ENCODE measurements at places on chromosomes 12 and 14.

- DNase-seq: no peak
These were observed 9.1 kb upstream of the KCNA5 start for GRCh38 chr12:5034603-5035002.

DNA sequence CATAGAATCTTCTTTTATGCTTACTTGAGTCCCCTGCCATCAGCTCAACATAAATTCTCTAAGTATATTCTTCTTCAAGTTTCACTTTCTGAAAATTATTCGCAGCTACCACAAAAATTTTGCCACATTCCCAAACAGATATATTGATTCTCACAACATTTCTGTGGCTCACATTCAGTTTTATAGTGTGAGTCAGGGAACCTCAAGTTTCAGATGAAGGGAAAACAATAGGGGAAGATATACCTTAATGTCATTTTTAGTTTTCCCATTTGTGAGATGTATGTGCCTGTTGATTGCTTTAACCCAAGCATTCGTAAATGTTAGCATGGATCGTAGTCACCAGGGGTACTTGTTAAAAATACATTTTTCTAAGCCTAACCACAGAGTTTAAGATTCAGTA, 465.8 kb downstream of the CCER1 start:
- no peak for DNase-seq

DNA sequence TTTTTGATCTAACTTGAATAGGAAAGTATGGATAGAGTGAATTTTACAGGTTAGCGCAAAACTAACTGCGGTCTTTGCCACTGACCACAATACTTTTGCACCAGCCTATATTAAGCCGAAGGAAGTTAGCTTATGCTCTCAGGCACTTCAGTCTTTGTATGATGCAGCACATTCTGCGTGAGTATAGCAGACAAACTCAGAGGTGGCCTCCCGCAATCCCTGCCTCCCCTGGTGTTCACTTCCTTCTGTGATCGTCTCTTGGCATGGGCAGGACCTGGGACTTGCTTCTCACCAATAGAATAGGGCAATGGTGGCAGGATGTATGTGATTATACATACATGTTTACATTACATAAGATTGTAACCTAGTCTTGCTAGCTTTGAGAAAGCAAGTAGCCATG, 10.3 kb upstream of the SLC6A13 start:
- DNase-seq: no peak

DNA sequence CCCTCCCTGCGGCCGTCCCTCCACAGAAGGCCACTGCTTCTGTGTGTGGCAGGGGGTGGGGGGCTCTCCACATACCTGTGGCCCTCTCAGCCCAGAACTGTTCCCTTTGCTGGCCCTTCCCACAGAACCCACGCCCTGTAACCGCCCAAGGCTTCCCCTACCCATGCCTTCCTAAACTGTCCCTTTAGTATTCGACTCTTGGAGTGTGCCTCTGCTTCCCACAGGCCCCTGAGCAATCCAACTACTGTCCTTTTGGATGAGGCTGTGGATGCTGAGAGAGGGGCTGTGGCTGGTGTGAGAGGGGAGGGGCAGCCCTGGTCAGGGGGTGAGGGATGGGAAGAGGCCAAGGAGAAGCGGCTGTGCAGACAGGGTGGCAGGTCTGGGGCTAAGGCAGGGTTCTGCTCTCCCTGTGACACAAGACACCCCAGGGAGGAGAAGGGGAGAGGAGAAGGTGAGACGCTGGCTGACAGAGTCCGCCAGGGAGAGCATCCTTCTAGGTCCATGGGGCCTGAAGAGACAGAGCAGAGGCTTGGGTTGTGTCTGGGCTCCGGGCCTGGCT, 46.0 kb downstream of the DLK1 start:
- DNase-seq: no peak

GRCh38 chr12:93115198-93115601, 186.1 kb upstream of the EEA1 start:
- DNase-seq: no peak

DNA sequence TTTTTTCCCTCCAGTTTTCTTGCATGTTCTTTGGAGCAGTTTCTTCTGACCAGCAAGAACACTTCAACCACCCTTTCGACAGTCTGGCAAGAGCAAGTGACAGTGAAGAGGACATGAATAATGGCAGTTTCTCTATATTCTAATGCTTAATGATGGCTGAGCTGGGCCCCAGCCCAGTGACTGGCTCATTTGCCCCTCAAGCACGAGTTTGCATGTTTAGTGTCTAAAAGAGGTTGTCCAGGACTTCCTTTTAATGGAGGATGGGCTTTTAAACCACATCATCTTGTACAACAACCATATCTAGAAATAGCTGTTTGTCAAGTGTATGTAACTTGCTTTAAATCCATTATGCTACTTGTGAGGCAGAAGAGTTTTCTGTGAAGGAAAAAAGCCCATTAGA, 28.4 kb downstream of the RAD9B start:
- DNase-seq: no peak

- DNase-seq: no peak
These were observed 2.8 kb downstream of the KRT83 start for GRCh38 chr12:52318241-52318990.

GRCh38 chr12:47735649-47736048, 10.4 kb upstream of the ENDOU start:
- no peak for DNase-seq

- no peak for DNase-seq
These were observed 788 bp downstream of the SFSWAP start for GRCh38 chr12:131711551-131712205.

GRCh38 chr12:122062832-122063693, 15.5 kb upstream of the MLXIP start:
- DNase-seq: no peak

GRCh38 chr12:124487834-124488165, 79.6 kb downstream of the NCOR2 start:
- no peak for DNase-seq

DNA sequence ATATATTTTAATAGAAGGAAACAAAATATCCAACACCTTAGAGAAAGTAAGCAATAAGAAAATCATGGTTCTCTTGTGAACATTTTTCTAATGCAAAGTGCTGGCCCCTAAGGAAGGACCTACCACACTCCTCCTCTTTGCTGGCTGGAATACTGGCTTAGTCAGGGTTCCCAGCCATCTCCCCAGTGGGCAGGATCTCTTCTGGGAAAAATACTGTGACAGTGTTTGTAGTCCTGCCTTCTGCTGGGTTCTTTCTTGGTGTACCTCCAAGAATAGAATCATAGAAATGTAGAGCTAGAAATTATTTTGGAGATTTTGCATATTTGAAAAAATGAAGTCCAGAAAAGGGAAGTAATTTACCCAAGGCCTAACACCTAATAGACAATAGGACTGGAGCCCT, 31.9 kb downstream of the KCNMB4 start:
- peak; percentile 59 for DNase-seq
